MG63 (cell line): ENCODE measurements at places on chromosomes 2 and 18.

- DNase-seq, result no peak
These were observed at the start of gene DES for GRCh38 chr2:219418155-219419011. Gene DES (plus strand): TSS chr2:219418377. CDS start chr2:219418463, 86 bp downstream.

GRCh38 chr2:72673279-72673678 lies 152.6 kb downstream of the EXOC6B start:
- DNase-seq, result no peak

DNA sequence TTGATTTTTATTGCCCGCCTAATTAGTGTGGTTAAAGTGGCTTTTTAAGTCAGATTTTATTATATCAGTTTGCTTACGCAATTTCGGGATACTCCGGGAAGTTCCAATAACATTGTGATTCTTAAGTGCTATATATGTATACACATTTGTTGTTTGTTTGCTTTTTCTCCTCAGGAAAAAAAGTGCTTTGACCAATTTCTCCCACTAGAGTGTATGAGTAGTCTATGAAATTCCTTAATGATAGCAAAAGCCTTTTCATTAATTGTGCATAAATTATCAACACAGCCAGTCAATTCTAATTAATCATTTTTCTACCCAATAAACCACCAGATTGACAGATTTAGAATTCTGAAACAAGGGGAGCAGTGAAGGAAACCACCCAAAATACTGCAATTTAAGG lies 172.2 kb downstream of the DPP10 start:
- no peak for DNase-seq

DNA sequence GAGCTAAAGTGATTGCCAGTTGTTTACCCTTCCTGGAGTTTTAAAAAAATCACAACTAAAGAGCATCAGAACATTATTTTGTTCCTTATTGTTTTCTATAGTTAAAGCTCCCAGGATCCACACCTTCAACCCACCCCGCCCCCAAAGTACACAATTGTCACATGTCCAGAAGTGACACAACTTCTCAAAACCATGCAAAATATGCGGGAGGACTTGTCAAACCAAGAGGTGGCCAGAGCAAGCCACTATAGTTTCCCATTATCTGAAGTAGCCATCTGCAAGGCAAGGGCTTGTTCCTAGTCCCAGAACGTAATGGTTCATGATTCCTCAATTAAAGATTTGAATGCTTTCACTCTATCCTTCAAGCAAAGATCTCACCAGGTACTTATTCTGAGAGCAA lies 9.9 kb upstream of the INO80C start:
- no peak for DNase-seq

DNA sequence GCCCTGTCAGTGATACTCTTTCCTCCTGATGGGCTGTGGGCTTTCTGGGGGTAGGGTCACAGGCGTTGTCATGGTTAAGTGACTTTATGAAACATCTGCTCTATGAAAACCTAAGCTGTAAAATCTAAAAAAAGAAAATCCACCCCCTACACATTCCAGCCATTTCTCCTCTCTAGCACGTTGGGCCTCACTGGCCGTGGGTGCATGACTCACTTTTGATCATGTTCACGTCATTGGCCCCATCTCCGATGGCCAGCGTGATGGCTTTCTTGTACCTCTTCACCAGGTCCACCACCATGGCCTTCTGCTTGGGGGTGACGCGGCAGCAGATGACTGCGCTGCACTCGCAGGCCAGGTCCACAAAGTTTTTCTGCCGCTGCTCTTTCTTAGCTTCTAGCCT lies 39.3 kb upstream of the NARS1 start:
- no peak for DNase-seq

GRCh38 chr2:158723181-158723838 lies 71.8 kb upstream of the DAPL1 start:
- no peak for DNase-seq

DNA sequence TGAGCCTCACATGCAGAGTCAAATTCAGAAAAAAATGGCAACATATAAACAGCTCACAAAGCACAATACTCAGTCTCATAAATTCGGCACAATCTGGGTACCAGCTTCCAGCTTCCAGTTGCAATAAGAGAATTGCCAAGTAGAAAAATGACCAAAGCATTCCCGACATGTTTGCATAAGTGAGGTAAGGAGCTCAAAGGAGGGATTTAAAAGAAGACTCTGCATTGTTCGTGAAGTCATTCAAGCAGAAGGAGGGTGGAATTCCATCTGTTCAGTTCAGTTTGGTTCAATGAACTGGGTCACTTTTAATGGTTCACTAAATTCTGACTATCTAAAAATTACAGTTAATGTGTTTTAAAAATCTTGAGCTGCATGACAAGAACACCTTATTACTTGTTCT lies 106.7 kb upstream of the KLHL14 start:
- DNase-seq, result no peak

DNA sequence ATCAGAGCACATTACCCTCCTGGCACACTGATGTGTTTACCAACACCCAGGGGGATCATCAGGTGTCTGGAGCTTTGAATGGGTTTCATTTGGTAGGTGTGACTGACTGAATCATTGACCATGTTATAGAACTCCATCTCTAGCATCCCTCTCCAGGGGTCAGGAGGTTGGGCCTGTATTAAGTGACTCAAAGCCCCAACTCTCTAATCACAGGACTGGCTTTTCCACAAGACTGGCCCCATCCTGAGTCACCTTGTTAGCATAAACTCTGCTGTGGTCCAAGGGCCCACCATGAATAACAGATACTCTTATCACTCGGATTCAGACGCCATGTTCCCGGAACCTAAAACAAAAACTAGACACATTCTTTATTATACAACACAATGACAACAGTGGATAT lies 125.9 kb upstream of the NDUFV2 start:
- DNase-seq, result no peak

DNA sequence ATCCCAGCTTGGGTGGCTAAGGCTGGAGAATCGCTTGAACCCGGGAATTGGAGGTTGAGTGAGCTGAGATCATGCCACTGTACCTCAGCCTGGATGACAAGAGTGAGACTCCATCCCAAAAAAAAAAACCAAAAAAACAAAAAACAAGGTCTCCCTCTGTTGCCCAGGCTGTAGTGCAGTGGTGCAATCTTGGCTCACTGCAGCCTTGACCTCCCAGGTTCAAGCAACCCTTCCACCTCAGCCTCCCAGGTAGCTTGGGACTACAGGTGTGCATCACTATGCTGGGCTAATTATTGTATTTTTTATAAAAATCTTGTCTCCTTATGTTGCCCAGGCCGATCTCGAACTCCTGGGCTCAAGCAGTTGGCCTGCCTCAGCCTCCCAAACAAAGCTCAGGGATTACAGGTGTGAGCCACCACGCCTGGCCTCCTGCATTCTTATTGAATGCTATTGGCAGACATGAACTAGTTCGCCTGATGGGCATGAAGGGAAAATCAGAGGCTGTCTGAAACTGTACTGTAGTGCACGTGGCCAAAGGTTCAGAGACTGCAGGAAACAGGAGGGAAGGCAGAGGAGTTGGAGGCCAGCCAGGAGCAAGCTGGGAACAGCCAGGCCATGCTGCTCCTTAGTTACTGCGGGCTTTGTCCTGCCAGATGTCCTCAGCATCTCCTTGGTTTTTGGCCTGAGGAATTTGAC lies 16.0 kb upstream of the ASXL2 start:
- peak; percentile 57 for DNase-seq

GRCh38 chr18:3044931-3045698 lies 32.2 kb upstream of the LPIN2 start:
- DNase-seq, result no peak

GRCh38 chr2:208496129-208496528 lies 89.5 kb downstream of the PTH2R start:
- no peak for DNase-seq

GRCh38 chr2:46470114-46470628 lies 9.2 kb upstream of the TMEM247 start:
- no peak for DNase-seq

GRCh38 chr2:232810444-232810843 lies 34.1 kb upstream of the KCNJ13 start:
- no peak for DNase-seq

GRCh38 chr2:25512707-25513106 lies 160.7 kb downstream of the DTNB start:
- DNase-seq, result no peak

- peak; percentile 27 for DNase-seq
These were observed 123.5 kb downstream of the ATAD2B start for GRCh38 chr2:23803264-23803964.

DNA sequence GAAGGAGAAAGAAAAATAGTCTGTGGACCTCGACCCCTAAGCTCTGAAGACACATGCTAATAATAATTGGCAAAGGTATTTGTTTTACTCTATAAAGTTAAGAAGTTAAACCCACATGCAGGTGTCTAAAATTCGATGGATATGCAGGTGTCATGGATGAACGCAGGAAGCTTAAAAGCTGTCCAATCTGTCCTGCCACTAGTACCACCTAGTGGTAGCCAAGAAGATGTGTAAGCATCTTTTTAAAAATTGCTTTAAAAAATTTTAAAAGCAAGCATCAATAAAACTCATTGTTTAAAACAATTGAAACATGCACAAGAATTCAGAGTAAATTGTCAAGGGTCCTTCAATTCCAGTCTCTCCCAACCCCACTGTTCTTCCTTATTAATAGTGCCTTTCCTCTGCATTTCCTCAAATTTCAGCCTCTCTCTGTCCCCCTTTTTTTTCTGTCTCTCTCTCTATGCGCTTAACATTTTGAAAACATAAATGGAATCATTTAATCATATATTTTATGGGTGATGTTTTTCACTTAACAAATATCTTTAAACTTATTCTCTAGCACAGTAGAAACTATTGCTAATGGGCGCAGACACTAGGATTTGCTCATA lies 30.6 kb upstream of the PPP3R1 start:
- DNase-seq, result no peak
